ENCODE measurements at places on chromosomes 7 and 10.

GRCh38 chr7:158602905-158603772, 15.5 kb upstream of the PTPRN2 start:
- no peak for DNase-seq

DNA sequence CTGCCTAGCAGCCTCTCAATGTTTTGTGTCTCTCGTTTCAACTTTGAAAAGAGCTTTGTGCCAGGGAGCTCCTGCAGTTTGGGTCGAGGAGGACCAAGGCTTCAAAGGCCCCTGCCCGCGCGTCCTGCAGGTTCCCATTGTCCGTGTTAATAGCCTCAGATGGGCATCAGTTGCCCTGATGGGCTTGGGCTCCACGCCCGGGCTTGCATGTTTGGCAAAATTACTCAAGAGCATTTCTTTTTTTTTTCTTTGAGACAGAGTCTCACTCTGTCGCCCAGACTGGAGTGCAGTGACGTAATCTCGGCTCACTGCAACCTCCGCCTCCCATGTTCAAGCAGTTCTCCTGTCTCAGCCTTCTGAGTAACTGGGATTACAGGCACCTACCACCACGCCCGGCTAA, 636.6 kb downstream of the SDK1 start:
- DNase-seq: no peak

GRCh38 chr7:157550300-157551275, 213.8 kb downstream of the DNAJB6 start:
- DNase-seq: no peak

DNA sequence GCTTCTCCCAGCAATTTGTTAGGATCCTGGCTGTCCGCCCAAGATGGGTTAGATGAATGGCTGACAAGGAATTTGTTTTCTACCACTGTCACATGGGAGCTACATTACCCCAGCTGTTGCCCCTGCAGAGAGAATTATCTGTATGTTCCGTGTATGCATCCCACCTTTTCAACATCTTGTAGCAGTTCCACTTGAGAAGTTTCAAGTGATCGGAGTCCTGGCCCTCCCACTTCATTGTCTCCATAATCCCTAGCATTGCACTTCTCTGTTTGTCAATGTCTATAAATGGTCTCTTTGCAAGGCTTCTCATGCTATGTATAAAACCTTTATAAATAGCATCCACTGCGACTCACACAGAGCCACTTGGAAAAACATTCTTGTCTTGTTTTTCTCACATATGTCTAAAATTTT, 972.5 kb downstream of the CNTNAP2 start:
- DNase-seq: no peak

DNA sequence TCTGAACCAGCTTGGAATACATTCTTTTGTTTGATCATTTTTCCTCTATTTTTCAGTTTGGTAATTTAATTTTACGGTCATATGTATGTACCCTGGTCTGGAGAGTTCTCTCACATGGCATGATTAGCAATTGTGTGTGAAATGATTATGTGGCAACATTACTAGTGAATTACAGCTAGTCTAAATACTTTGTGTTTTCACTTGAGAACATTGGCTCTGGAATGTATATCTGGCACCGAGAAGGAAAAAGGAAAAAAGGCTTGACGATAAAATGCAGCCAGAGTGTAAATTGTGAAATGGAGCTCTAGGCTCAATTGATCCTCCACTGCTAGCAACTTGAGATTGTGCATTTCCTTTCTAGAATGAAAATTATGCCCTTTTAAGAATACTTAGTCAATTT, 397.2 kb downstream of the EXOC4 start:
- DNase-seq: no peak

DNA sequence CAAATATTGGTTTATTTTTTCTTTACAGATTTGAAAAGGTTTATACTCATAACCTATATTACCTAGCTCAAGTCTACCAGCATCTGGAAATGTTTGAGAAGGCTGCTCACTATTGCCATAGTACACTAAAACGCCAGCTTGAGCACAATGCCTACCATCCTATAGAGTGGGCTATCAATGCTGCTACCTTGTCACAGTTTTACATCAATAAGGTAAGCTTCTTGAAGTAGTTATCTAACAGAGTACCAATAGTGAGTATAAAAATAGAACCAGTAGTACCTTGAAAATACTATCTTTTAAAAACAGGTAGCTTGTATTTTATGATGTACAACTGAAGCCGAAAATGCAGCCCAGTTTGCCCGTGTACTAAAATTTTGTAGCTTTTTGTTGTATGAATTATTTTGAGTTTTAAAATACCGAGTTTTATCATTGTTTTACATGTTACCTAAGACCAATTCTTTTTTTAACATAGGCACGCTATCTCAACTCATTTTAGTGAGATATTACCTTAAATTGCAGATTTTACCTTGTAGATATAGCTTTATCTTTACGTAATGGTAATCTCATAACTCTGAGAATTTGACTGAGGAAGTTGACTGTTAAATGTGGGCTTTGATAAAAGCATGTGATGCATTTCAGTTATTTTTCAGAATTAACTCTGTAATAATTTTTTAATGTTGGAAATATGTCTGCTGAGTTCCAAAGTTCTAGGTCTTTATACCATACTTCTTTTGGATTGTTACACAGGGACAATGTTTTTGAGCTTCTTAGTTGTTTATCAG, 17.3 kb downstream of the KIFBP start:
- no peak for DNase-seq

GRCh38 chr10:72764151-72764550, 72.2 kb downstream of the MCU start:
- no peak for DNase-seq

GRCh38 chr10:18401416-18402195, 249.8 kb downstream of the NSUN6 start:
- no peak for DNase-seq

GRCh38 chr7:139106959-139107358, 2.6 kb downstream of the ZC3HAV1 start:
- DNase-seq: no peak

GRCh38 chr10:88932539-88933256, 19.9 kb downstream of the ACTA2 start:
- DNase-seq: peak; percentile 59

GRCh38 chr7:148698007-148698396, 701 bp upstream of the CUL1 start:
- DNase-seq: no peak

GRCh38 chr7:138431517-138431916, 28.5 kb upstream of the TRIM24 start:
- DNase-seq: no peak

- DNase-seq: no peak
Observed at GRCh38 chr10:69817078-69817581, 15.4 kb downstream of the COL13A1 start.

DNA sequence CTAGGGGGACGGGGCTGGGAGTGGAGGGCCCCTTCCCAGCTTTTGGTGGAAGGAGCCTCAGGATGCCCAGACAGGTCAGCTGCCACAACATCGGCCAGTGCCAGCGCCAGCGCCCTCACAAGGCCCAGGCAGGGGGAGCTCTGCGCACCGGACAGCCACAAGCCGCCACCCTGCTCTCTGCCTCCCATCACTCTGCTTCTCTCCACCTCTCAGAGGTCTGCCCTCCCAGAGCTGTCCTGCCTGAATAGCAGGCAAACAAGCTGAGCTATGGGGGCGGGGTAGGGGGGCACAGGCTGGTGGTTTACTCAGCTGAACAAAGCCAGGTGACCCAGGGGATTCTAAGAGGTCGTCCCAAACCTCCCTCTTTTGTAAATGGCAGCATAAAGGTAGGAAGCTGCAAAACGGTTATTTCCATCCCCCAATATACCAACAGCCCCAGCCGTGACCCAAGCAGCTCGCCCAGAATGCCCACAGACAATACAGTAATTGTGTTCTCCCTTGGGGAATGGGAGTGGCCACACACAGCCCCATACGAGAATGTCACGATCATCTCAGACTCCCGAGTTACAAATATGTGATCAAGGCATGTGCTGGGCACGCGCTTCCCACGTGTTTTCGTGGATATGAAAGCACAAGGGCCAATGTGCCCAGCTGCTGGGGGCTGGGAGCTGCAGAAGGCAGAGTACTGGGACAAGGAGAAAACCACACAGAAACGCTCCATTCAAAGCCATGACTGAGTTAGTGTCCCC, 19.7 kb downstream of the FAM53B start:
- DNase-seq: peak; percentile 31

GRCh38 chr7:7918736-7919448, 49.7 kb upstream of the GLCCI1 start:
- DNase-seq: no peak

DNA sequence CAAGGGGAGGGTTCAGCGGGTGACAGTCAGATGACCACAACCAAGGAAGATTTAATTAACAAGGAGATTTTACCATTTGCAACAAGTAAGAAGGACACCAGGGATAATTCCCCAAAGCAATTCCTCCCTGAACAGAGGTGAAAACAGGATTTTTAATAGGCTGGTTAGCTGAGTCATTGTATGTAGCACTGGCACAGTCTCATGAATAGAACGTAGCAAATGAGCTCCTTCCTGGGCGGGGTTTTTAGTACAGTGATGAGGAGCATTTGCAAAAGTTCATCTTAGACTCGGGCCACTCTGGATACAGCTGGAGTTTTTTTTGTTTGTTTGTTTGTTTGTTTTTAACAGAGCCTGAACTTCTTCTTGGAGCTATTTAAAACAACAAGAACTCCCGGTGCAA, 39.0 kb downstream of the TAC1 start:
- DNase-seq: no peak

DNA sequence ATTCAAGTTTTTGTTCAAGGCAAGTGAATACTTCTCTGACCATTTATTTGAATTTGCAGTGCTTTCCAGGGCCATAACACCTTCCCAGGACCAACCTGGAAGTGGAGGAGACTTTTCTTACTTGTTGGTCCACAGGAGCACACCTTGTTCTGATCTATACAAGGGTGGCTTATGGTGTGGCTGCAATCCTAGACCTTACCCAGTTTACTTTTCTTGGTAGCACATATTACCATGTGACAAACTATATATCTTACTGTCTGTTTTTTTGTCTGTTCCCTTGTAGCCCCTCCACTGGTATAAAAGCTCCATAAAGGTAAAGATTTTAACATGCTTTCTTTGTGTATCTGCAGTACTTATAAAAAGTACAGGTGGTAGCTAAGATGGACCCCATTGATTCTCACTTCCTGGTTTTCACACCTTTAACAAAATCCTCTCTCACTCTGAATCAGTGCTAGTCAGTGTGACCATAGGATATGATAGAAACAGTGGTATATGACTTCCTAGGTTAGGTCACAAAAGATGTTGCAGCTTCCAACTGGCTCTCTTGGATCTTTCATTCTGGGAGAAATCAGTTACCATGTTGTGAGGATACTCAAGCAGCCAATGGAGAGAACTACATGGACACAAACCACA, 5.6 kb upstream of the ASB4 start:
- no peak for DNase-seq

GRCh38 chr10:88234297-88234696, 348.8 kb downstream of the RNLS start:
- DNase-seq: no peak
